T-helper 1 cell (primary cell): ENCODE measurements at places on chromosomes 5 and 9.

DNA sequence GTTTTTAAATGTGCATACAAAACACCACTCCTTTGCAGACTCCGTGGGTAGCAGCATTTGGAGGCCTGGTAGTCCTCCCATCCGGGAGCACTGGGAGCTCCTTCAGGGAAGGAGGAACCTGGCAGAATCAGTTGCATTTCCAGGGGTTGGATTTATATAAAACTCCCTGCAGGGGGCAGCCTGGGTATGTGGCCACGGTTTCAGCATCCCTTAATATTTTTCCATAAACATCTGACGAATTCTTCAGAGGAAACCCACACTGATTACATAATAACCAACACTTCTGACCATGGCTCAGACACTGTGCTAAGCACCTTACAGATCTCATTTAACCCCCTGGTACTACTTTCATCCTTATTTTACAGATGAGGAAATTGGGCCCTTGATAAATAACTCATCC, 6.1 kb upstream of the AFAP1L1 start:
- DNase-seq = no peak

GRCh38 chr9:33025572-33026342, 684 bp downstream of the DNAJA1 start:
- DNase-seq = peak; percentile 76

- DNase-seq = no peak
Observed at GRCh38 chr5:120703918-120704587, 240.0 kb downstream of the PRR16 start.

GRCh38 chr5:158203261-158203660, 344.3 kb upstream of the CLINT1 start:
- DNase-seq = no peak

GRCh38 chr5:125150041-125150669, 403.7 kb upstream of the ZNF608 start:
- DNase-seq = no peak

- DNase-seq = no peak
Observed at GRCh38 chr5:35230038-35230611, at the start of gene PRLR. PRLR (minus strand) TSS chr5:35230487; CDS start chr5:35089620, 140,867 bp downstream.

- DNase-seq = no peak
Observed at GRCh38 chr5:135492319-135492626, 40.1 kb upstream of the TIFAB start.

- no peak for DNase-seq
Observed at GRCh38 chr9:18379073-18379811, 94.7 kb upstream of the ADAMTSL1 start.
